ENCODE measurements at places on chromosomes 5 and 9. TPM values are rescaled to one million over a fixed set of nuclear protein-coding genes. Genes with fewer than 3 reads are reported as not detected.

Gene TAS2R1
- not detected for total RNA-seq

Gene CARD6
- 6.6 TPM for total RNA-seq

Gene CDO1
- total RNA-seq = 0.44 TPM

Gene PTPRD
- not detected for total RNA-seq

Gene MACIR
- total RNA-seq = 6.6 TPM
